Activated naive CD4-positive, alpha-beta T cell treated with anti-CD3 and anti-CD28 coated beads for 36 hours (primary cell): ENCODE measurements at places on chromosomes 7 and 10. TPM values are rescaled to one million over a fixed set of nuclear protein-coding genes. Genes with fewer than 3 reads are reported as not detected.
A peak's percentile ranks its signal among the peaks of the same experiment; 100 is the strongest.

- DNase-seq: no peak
- peaks cover 55% of the 10 kb centered on the region for H3K4me1 ChIP-seq
- no peaks in the 10 kb centered on the region for H3K36me3 ChIP-seq
These were observed 17.0 kb upstream of the RALA start for GRCh38 chr7:39606352-39606751.

DNA sequence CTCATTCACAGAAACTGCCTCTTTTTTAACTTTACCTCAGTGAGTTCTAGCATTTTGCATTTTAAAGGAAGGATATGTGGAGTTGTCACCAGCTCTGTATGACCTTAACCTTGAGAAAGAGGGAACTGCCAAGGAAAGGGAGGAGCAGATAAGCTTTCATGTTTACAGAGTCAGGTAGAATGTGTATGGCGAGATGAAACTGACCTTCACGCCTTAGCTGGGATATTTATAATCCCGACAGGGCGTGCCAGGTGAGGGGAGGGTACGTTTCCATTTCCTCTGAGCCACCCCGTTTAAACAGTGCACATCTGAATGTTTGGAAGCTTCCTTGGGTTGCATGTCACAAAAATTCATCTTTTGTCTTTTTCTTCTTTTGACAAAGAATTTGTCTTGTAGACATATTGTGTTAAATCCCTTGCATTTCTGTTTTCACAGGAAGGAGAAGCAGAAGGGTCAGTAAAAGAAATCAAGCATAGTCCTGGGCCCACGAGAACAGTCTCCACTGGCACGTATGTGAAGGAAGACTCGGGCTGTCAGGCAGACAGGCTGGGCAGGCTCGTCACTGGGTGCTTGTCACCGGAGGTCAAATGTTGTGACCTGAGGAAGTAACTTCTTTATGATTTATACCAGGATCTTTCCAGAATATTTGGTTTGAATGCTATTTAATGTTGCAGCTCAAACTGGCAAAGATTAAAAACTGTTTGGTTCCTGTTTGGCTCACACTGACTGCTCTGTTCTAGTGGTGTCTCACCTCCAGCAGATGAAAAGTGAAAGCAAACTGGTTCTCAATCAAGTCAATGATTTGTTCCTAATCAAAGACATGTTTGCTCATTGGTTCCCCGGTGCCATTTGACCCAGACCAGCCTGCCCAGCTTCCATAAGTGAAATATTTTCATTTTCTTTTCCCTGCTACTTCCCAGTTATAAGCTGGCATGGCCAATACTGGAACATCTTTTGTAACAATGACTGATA is 16.2 kb downstream of the OPTN start:
- peaks cover 4% of the 10 kb centered on the region for H3K4me1 ChIP-seq
- H3K36me3 ChIP-seq: peaks cover 37% of the 10 kb centered on the region
- DNase-seq: no peak

DNA sequence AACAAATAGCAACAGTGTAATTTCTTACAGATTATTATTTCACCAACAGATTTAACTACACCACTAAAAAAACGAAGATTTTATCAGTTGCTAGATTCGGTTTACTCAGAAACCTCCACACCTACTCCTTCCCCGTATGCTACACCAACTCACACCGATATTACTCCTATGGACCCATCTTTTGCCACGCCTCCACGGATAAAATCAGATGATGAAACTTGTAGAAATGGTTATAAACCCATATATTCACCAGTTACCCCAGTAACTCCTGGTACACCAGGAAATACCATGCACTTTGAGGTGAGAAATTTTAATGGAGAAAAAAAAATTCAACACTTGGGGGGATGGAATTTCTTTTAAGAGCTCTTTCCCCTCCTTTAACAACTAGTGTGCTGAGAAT is 92.5 kb downstream of the KMT2E start:
- H3K4me3 ChIP-seq: no peak overlapping the region
- peaks cover 43% of the 10 kb centered on the region for H3K36me3 ChIP-seq
- H3K4me1 ChIP-seq: peaks cover 13% of the 10 kb centered on the region
- H3K27me3 ChIP-seq: no peaks in the 10 kb centered on the region
- no peak for DNase-seq

GRCh38 chr10:110747609-110748464 is 103.7 kb downstream of the RBM20 start:
- peaks cover 68% of the 10 kb centered on the region for H3K4me1 ChIP-seq
- DNase-seq: no peak
- H3K27me3 ChIP-seq: no peaks in the 10 kb centered on the region
- H3K36me3 ChIP-seq: peaks cover 7% of the 10 kb centered on the region
- H3K27ac ChIP-seq: peak overlapping the region; percentile 80

DNA sequence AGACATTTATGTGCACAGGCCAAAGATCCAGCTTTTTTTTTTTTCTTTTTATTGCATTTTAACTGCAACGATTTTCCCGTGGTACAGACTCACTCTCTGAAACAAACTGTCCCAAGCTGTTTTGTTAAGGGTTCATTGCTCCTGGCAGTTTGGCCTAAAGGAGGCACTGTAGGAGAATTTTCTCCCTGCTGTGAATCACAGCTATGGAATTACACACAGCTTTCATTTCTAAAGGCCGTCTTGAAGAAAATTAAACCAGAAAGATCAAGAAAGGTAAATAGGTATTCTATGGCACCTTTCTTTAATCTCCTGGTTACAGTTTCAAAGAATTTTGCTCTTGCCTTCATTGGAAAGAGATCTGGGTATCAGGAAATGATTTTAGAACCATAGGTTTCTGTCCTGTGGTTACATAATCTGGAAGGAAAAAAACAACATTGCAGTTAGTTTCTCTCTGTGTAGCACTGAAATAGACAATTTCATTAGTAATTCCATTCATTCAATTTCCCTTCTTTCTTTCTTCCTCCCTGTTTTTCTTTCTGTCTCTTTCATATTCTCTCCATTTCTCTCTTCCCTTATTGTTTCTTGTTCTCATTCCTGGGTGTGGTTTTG is 51.2 kb downstream of the PDK4 start:
- H3K4me1 ChIP-seq: no peaks in the 10 kb centered on the region
- DNase-seq: no peak
- H3K4me3 ChIP-seq: no peak overlapping the region

GRCh38 chr10:45253183-45253914 is 62.1 kb downstream of the OR13A1 start:
- no peaks in the 10 kb centered on the region for H3K36me3 ChIP-seq
- no peak for DNase-seq
- no peaks in the 10 kb centered on the region for H3K27me3 ChIP-seq

GRCh38 chr7:102426268-102427018 is 6.9 kb upstream of the ORAI2 start:
- DNase-seq: peak; percentile 91
- peak overlapping the region; percentile 100 for H3K27ac ChIP-seq
- peaks cover 70% of the 10 kb centered on the region for H3K4me1 ChIP-seq
- peak overlapping the region; percentile 77 for H3K4me3 ChIP-seq

GHRHR gene
- total RNA-seq: not detected

PTF1A gene
- total RNA-seq: not detected

SFTPA1 gene
- not detected for total RNA-seq
